ENCODE measurements at places on chromosomes 1 and 21. TPM values are rescaled to one million over a fixed set of nuclear protein-coding genes. Genes with fewer than 3 reads are reported as not detected.

The S100A3 gene
- 123 TPM for total RNA-seq

The CD48 gene
- total RNA-seq = not detected

The GSTM1 gene
- total RNA-seq = not detected

The TFAP2E gene
- 0.54 TPM for total RNA-seq

The CYP4X1 gene
- 0.05 TPM for total RNA-seq

The CCDC17 gene
- 0.21 TPM for total RNA-seq

The TMIGD3 gene
- not detected for total RNA-seq

The NR0B2 gene
- total RNA-seq = 0.10 TPM

The MTARC2 gene
- 9.7 TPM for total RNA-seq
